ENCODE measurements at places on chromosomes 4 and X.

- DNase-seq: no peak
Observed at GRCh38 chrX:2423282-2423681, 77.5 kb downstream of the DHRSX start.

DNA sequence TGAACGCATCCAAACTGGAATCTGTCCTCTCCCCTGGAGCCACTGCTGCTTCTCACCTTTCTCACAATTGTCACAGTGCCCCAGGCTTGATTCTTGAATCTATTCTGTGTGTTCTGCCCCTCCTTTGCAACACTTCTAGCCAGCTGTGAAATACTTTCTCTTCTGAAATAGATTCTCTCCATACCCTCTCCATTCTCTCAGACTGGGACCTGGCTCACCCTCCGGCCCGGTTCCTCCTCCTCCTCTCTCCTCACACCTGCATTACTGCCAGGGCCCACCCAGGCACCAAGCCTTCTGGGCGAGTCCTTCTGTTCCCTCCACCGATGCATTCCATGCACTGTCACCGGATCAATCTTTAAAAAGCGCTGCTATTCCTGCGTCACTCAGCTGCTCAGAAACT, 336.1 kb downstream of the UNC5C start:
- DNase-seq: no peak

DNA sequence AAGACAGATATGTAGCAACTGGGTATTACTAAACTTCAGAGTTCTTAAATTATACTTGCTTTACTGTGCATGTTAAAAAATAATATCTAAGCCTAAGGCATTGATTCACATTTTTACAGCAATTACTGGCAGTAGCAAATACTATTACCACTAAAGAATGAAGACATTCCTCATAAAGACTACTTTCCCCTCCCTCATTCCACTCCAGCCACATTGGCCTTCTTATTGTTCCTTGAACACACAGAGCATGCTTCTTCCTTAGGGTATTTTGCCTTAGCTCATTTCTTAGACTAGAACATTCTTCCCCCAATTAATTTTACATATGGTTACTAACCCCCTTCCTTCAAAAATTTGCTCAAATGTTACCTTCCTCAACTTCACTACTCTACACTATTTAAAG, 717.0 kb downstream of the CCSER1 start:
- DNase-seq: no peak

- DNase-seq: no peak
Observed at GRCh38 chrX:47247206-47247998, 14.6 kb downstream of the USP11 start.

DNA sequence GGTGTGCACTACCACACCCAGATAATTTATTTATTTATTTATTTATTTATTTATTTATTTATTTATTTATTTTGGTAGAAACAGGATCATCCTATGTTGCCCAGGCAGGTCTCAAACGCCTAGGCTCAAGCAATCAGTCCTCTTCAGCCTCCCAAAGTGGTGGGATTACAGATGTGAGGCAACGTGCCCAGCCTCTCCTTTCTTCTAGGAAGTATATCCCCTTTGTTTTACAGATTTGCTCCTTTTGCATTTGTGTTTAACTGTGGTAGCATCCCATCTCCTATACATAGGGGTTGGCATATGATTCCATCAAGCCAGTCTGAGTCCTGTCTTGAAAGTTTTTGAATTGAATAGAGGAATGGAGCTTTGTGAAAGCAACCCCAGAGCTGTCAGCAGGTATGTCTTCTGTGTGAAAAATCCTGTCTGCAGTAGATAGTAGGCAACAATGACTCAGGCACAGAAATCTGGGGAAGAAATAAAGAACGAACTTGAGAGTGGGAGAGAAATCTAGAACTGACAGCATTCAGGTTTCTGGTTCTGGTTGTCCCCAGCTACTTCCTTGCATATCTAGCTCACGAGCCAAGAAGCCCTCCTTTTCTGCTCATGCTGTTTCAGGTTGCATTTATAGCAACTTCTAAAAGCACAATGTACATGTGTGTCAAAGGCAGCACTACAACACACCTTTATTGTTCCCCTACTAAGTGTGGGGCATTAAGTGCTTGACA, 113.7 kb upstream of the LSM6 start:
- no peak for DNase-seq

DNA sequence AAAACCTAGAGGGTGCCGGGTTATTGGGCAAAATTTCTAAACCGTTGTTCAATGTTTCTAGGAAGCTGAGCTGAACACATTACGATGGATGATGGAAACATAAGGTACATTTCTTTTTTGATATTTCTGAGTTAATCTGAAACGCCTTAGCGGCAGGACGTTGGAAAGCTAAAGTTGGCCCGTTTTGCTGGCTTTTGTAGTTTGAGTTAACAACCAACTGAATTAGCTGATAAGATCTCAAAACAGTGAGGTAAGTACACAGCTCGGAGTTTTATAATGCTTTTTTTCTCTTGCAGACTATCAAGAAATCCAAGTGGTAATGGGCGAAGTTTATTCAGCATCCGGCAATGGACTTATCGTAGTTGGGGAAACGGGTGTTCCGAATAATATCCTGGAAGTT, 73.5 kb downstream of the PRSS12 start:
- DNase-seq: no peak

DNA sequence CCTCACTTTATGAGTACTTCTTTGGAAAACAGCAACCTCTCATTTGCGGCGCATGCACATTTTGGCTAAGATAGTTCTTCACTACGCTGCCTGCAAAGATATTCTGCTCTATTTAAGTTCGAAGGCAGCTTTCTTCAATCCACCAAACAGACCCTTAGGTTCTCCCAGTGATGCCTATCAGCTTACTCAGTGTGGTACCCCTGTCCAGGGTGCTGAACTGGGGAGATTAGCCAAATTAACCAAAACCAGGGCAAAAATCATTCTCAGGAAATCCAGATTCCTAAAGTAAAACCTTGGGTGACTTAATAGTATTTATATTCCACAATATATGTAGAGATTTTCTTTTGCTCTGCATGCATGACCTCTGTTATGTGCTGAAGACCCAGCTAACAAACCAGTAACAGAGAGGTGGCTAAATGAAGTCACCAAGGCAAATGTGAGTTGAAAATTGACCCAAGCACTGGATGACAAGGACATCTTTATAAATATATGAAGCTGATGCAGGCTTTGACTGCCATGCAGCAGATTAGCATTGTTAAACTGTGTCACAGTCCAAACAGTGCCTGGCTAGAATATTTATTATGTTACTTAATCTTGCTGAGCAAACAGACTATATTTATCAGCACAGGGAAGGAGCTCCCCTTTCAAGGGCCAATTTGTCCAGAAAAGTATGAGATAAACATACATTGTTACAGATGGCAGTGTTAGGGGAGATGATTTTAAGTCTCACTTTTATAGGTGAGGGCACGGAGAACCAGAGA, 418.2 kb downstream of the STIM2 start:
- no peak for DNase-seq

GRCh38 chr4:106301393-106302061, 14.5 kb downstream of the TBCK start:
- DNase-seq: no peak

DNA sequence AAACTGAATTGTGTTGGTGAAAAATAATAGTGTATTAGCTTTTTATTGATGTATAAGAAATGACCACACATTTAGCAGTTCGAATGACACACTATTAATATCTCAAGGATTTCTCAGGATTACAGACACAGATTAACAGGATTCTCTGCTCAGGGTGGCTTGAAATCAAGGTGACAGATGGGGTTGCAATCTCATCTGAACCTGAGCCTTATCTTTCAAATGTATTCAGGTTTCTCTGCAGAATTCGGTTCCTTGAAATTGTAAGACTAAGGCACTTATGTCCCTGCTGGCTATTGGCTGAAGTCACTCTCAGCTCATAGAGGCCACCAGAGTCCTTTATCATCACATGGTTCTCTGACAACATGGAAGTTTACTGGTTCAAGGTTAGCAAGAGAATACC, 1780.1 kb downstream of the ARAP2 start:
- DNase-seq: no peak

- DNase-seq: no peak
Observed at GRCh38 chr4:176849076-176849475, 56.4 kb upstream of the VEGFC start.

DNA sequence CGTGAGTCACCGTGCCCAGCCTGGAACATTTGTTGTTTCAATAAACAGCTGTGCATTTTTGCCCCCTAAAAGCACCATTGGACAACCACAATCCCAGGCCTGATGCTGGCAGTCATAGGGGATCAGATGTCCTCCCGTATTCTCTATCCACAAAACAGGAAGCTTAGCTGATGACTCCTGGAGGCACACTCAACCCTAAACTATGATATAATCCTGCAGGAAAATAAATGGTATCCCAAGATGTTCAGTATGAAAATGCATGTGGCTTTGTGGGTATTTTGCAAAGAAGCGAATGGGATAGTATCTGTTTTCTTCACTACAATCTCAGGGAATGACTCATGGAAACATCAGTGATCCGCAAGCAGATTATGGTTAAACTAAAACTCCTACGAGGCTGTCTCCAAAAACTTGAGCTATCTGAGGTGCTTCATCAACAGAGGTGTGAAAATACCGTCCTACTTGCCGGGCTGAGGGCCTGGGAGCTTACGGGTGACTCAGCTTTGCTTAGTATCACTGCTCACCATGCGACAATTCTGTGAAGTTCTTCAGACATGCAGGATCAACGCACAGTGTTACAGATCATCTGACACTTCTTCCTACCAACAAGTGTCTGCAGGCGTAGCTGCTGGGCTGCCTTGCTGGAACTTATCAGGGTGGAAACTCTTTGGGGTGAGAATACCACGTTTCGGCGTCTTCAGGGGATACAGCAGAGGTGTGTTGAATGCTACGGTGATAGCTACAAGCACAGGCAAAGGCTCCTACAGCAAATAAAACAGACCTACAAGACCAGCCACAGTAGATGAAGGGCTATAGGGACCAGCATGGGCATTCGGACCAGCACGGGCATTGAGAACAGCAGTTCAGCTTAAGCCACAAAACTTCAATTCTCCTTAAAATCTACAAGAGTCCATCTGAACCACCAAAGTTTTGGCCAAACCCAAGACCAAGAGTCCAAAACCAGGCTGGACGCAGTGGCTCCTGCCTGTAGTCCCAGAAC, 148.5 kb downstream of the DHRSX start:
- DNase-seq: no peak

DNA sequence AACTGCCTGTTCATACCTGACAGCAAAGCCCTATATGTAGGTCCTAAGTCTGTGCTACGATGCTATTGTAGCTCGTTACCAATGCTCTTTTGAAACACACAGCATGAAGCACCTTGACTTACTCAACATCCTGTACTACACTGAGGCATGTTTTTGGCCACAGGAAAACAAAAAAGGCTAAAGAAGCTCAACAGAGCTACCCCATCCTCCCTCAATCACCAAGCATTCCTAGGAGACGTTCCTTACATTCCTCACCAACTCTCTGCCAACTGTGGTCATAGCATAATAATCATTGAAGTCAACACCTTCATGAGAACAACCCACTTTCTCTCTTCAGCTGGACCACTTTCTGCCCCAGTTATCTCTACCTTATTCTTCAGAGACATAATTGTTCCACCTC, 73.7 kb upstream of the SLC25A43 start:
- DNase-seq: no peak

GRCh38 chr4:24862073-24862751, 50.6 kb downstream of the CCDC149 start:
- no peak for DNase-seq

DNA sequence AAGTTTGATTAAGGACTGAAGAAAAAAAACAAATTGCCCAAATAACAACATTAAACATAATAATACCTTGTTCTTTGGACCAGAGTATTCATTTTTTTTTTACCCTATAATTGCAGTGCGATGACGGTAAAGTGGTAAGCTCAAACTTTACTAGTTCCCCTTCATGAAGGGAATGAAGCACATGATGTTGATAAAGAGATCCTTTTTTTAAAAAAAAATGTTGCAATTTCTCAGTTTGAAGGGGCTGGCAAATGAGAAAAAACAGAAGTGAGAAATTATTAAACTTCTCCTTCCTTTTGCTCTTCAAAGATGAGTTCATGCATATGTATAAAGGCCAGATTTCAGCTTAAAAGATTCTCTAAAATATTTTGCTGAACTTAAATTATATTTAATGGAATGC, 231.7 kb downstream of the C4orf33 start:
- no peak for DNase-seq

DNA sequence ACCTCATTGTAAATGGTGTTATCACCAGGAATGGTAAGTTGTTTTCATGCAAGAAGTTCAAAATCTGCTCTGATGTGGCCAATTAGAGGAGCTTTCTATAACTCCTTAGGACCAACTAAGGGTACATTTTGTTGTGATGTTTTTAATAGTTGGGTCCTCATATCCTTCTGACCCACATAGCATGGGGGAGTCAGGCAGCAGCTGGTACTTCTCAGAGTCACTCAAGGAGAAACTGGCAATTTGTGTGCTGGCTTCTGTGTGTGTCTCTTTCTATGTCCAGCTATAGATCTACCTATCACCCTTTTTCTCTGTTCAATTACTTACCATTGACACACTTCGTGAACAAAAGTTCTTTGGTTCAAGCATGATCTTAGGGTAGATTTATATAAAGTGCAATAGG, 194.3 kb upstream of the TENM3 start:
- no peak for DNase-seq

GRCh38 chrX:46642145-46642544, 68.6 kb downstream of the CHST7 start:
- no peak for DNase-seq

GRCh38 chr4:92528541-92528940, 224.8 kb downstream of the GRID2 start:
- no peak for DNase-seq

GRCh38 chr4:25592736-25593135, 62.9 kb upstream of the SLC34A2 start:
- DNase-seq: no peak

DNA sequence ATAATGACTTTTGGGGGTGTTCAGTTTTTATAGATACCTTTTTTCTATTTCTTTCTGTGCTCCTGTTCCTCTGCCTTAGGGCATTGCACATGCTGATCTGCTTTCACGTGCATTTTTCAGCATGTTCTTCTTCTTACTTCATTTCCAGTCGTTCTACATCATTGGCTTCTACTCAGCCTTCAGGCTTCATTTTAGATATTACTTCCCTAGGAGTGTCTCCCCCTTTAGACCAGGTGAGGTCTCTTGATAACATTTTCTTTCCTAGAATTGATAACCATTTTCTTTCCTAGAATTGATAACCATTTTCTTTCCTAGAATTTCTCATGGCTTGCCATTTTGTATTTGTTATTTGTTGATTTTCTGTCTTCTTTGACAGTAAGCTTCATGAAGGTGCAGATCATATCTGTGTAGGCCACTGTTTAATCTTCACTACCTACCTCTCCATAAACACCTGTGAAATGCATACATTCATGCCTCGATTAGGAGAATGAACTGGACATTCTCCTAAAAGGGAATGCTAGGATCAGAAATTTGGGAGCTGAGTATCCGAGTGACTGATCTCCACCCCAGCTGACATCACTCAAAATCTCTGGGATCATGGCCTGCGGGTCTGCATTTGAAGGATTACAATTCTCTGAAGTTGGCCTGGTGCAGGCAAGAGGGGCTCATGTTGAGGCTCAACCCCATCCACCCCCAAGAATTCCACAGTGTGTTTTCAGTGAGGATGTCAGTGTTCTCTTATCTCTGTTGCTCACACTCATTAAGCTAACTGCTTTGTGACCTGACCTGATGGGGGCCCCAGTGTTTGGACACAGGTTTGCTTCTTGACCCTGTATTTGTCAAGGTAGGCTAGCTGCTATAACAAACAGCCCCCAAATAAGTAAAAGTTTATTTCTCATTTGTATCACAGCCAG, 45.7 kb downstream of the GYG2 start:
- no peak for DNase-seq

- no peak for DNase-seq
Observed at GRCh38 chr4:10421344-10422055, 35.7 kb downstream of the ZNF518B start.

GRCh38 chr4:189048119-189048518, 892.6 kb upstream of the FRG1 start:
- no peak for DNase-seq

GRCh38 chrX:48891402-48892288, 5.9 kb downstream of the TIMM17B start:
- DNase-seq: peak; percentile 68

Data from activated effector memory CD4-positive, alpha-beta T cell treated with Interleukin-2 at 50 U/mL for 16 hours (primary cell).